ENCODE measurements at places on chromosomes 4 and X.

DNA sequence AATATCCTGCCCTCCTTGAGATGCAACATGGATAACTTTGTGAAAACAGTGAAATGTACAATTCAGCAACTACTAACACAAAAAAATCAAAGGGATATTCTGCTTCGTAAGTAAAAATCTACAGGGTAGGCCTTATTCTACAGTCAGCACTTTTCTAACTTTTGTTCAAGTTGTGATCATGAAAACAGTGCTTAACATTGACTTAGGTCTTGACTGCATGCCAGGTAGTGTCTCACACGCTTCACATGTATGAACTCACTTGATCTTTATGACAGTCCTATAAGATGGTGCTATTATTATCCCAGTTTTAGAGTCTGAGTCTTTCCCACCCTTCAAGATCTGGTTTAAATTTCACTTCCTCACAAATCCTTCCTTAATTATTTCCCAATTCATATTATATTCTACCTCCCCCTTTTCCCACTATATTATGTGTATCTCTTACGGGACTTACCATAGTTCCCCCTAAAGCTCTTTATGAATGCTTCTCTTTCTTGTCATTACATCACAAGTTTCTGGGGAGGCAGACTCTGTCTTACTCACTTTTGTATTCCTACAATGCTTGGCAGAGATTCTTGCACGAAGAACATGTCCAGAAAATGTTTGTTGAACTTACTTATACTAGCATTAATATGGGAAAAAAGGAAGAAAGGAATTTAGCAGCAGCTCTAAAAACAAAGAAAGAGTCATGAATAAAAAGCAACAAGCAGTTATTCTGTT lies 179.8 kb downstream of the SCFD2 start:
- no peak for DNase-seq

GRCh38 chrX:137575596-137576255 lies 9.8 kb downstream of the ZIC3 start:
- no peak for DNase-seq

DNA sequence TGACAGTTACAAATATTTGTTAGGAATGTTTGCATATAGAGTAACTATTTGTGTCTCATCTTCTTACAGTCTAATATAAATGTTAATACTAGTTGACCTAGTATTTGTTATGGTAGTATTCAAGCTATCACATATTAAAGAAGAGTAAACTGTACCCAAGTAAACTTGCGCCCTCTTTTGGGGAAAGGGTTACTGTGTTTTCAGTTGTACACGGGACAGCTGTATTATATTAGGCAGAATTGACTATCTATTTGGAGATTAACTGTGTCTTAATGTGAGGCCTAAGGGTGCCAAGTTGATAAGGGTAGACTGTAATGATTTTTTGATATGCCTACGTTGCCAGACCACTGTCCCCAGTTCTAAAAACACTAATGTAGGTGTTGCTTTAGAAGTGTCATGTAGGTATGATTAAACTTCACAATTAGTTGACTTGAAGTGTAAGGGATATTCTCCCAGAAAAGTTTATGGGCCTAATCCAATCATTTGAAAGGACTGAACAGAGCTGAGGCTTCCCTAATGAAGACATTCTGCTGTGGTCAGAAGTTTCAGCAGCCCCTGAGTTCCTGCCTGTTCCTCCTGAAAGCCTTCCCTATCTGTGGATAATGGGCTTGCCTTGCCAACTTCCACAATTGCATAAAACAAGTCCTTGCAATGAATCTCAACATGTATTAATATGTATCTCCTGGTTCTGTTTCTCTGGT lies 172.8 kb upstream of the CXCL13 start:
- DNase-seq = no peak

GRCh38 chr4:159400558-159401225 lies 297.8 kb downstream of the RAPGEF2 start:
- no peak for DNase-seq

GRCh38 chr4:112145326-112145789 lies at the start of gene FAM241A:
Gene FAM241A, plus strand, starts transcription at chr4:112145454. Its CDS starts 127 bp downstream, at chr4:112145581.
- DNase-seq = no peak

DNA sequence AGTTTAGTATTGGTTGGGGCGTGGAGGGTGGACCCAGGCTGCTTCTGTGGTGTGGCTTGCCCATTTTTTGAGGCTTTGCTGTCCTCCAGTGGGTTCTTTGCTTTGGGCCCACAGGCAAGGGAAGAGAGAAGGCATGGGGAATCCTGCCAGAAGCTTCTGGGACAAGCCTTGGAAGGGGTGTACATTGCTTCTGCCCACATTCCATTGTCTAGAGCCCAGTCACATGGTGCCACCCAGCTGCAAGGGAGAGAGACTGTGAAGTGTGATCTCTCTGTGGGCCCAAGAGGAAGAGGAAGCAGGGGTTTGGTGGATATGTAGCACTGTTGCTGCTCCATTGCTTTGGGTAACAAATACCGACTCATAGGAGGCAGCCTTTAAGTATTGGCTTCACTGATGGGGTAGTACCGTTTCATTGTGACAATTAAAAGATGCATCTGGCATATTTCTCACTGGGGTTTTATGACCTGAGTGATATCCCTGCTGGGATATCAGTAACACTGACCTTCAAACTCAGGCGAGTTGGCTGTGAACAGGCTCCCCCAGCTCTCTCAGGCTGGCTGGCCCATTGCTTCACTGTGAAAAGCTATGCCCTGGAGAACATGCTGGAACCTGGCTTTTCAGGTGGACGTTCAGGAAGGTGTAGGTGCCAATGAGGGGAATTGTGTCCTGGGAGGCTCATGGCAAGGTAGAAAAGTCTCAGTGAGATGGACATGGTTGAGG lies 85.9 kb downstream of the CLDN34 start:
- no peak for DNase-seq
